Ovary (tissue), 10 donors: ENCODE measurements at places on chromosomes 5 and 9. TPM values are rescaled to one million over a fixed set of nuclear protein-coding genes. Genes with fewer than 3 reads are reported as not detected.

The TRIM32 gene
- 22.1 TPM for total RNA-seq

The PCDHB14 gene
- total RNA-seq, result 5.3 TPM

DNA sequence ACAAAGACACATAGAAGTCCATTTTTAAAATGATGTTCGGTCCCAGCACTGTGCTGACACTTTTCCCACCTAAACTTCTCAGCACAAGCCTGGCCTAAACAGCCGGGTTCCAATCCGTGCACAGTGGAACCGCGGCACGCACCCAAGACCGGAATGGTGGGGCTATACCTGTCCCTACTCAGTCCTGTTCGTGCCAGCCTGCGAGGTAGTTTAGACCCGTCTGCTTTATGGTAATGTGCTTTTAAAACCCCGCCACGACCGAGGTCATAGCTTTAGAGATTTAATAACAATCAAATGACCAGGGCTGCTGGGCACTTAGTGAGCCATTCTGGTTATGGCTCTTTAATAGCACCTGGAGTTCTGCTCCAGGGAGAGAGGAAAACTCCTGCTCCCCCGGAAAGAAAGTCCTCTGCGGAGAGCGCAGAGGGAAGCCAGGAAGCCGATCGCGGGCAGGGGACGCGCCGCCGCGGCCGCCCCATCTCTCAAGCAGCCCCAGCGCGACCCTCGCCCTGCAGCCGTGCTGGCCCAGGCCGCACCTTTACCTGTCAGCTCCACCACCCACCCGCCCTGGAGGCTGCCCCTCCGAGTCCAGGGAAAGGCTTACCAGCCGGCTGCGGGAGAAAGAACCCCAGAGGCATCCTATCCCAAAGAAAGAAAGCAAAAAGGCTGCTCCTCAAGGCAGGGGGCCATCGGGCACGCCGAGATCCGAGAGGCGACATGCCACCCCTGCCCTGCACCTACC lies 511 bp downstream of the ARL15 start:
- no peaks in the 10 kb centered on the region for H3K4me1 ChIP-seq
- H3K36me3 ChIP-seq, result no peaks in the 10 kb centered on the region
- peak; percentile 42 for DNase-seq
- H3K27ac ChIP-seq, result peak overlapping the region; percentile 46
- no peaks in the 10 kb centered on the region for H3K27me3 ChIP-seq
- peak overlapping the region; percentile 83 for H3K4me3 ChIP-seq

The CYLC2 gene
- not detected for total RNA-seq

- peak overlapping the region; percentile 34 for H3K4me3 ChIP-seq
- no peaks in the 10 kb centered on the region for H3K27me3 ChIP-seq
- peaks cover 34% of the 10 kb centered on the region for H3K4me1 ChIP-seq
- DNase-seq, result peak; percentile 74
- H3K36me3 ChIP-seq, result no peaks in the 10 kb centered on the region
Observed at GRCh38 chr9:35728041-35728971, 3.7 kb downstream of the TLN1 start.
